ENCODE measurements at places on chromosomes 13 and 19. TPM values are rescaled to one million over a fixed set of nuclear protein-coding genes. Genes with fewer than 3 reads are reported as not detected.

Gene ZNF561
- total RNA-seq: 53.2 TPM

Gene TMEM147
- total RNA-seq: 98.8 TPM

Gene ZC3H4
- 19.4 TPM for total RNA-seq

Gene SLC7A10
- 0.21 TPM for total RNA-seq

Gene SLC8A2
- total RNA-seq: 0.15 TPM

Gene NLRP11
- not detected for total RNA-seq

Gene ZNF30
- 3.3 TPM for total RNA-seq

Gene AZU1
- total RNA-seq: 2.1 TPM

Gene S1PR4
- total RNA-seq: 18.8 TPM

- H3K27me3 ChIP-seq: no peaks in the 10 kb centered on the region
- no peak overlapping the region for H3K27ac ChIP-seq
- H3K4me3 ChIP-seq: no peak overlapping the region
- H3K36me3 ChIP-seq: no peaks in the 10 kb centered on the region
- DNase-seq: no peak
- H3K4me1 ChIP-seq: no peaks in the 10 kb centered on the region
Measured at GRCh38 chr13:78476910-78477309, 126.4 kb downstream of the POU4F1 start.

GRCh38 chr13:33633701-33634545 lies 184.0 kb upstream of the RFC3 start:
- no peak overlapping the region for H3K27ac ChIP-seq
- no peaks in the 10 kb centered on the region for H3K27me3 ChIP-seq
- H3K36me3 ChIP-seq: no peaks in the 10 kb centered on the region
- H3K4me3 ChIP-seq: no peak overlapping the region

GRCh38 chr19:30653646-30654386 lies 281.6 kb downstream of the ZNF536 start:
- no peak for DNase-seq
- H3K4me1 ChIP-seq: peaks cover 4% of the 10 kb centered on the region
- H3K27ac ChIP-seq: no peak overlapping the region

DNA sequence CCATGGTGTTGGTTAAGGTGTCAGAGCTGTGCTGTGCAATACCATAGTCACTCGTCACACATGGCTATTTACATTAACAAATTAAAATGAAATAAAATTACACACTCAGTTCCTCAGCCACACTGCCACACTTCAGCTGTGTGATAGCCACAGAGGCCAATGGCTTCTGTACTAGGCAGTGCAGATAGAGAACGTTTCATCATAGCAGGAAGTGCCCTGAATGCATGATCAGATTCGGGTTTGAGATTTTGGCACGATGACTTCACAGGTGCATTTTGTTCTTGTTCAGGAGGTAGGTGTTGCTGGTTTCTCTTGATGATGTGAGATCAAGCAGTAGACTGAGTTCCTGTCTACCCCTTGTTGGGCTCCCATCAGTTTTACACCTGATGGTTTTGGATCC lies 6.5 kb downstream of the ARMC6 start:
- DNase-seq: no peak
- no peak overlapping the region for H3K4me3 ChIP-seq
- no peaks in the 10 kb centered on the region for H3K27me3 ChIP-seq
- peaks cover 14% of the 10 kb centered on the region for H3K36me3 ChIP-seq
- H3K27ac ChIP-seq: no peak overlapping the region

GRCh38 chr19:583198-583967 lies 6.3 kb upstream of the HCN2 start:
- no peak overlapping the region for H3K27ac ChIP-seq
- no peaks in the 10 kb centered on the region for H3K4me1 ChIP-seq
- DNase-seq: no peak
- H3K36me3 ChIP-seq: peaks cover 45% of the 10 kb centered on the region

GRCh38 chr19:38172001-38172400 lies 52.0 kb downstream of the DPF1 start:
- DNase-seq: no peak
- peaks cover 2% of the 10 kb centered on the region for H3K36me3 ChIP-seq
- H3K4me1 ChIP-seq: no peaks in the 10 kb centered on the region
- no peaks in the 10 kb centered on the region for H3K27me3 ChIP-seq
- no peak overlapping the region for H3K4me3 ChIP-seq

GRCh38 chr19:1942078-1942933 lies 1.3 kb downstream of the CSNK1G2 start:
- peak; percentile 81 for DNase-seq
- H3K27ac ChIP-seq: peak overlapping the region; percentile 96
- peaks cover 14% of the 10 kb centered on the region for H3K4me1 ChIP-seq
- H3K36me3 ChIP-seq: no peaks in the 10 kb centered on the region

GRCh38 chr13:113178896-113179167 lies 20.4 kb downstream of the PROZ start:
- no peaks in the 10 kb centered on the region for H3K27me3 ChIP-seq
- H3K27ac ChIP-seq: peak overlapping the region; percentile 59
- no peak overlapping the region for H3K4me3 ChIP-seq
- DNase-seq: no peak

- H3K36me3 ChIP-seq: no peaks in the 10 kb centered on the region
- no peaks in the 10 kb centered on the region for H3K4me1 ChIP-seq
- H3K27me3 ChIP-seq: peaks cover 6% of the 10 kb centered on the region
- no peak overlapping the region for H3K4me3 ChIP-seq
- DNase-seq: no peak
Measured at GRCh38 chr19:919199-920050, 2.3 kb downstream of the KISS1R start.

- no peak for DNase-seq
- no peaks in the 10 kb centered on the region for H3K4me1 ChIP-seq
- no peak overlapping the region for H3K27ac ChIP-seq
- H3K36me3 ChIP-seq: no peaks in the 10 kb centered on the region
- H3K4me3 ChIP-seq: no peak overlapping the region
Measured at GRCh38 chr13:100454876-100455275, 133.7 kb downstream of the GGACT start.

DNA sequence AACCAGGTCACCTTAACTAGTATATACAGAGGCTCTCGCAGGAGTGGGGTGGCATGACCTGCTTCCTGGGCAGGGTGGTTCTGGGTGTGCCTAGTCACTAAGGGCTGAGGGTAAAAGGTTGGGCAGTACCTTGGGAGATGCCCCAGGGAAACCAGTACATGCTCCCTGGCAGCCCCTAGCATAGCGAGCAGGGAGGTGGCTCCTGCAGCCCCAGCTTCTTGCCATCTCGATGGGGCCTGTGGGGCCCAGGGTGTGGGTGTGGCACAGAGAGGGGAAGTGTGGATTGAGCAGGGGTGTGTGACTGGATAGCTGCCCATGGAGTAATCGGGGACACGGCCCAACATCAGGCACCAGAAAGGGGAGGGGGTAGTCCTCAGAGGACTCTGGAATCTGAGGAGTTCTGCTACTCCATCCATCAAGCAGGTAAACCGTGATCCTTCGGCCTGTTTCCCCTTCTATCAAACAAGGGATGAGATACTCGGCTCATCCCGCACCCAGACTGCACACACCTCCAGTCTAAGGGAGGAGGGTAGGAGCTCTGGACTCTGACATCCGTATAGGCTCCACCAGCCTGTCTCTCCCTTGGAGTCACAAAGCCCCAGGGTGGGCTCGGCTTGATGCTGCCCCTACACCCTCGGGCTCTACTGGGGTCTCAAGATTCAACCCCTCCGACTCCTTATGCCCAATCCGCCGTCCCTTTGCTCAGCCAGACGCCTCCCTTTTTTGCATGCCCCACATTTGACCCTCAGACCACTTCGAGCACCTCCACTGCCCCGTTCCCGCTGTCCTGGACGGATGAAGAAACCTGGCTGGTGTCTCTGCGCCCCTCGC lies 1.1 kb downstream of the ZBTB45 start:
- peak overlapping the region; percentile 94 for H3K27ac ChIP-seq
- peaks cover 10% of the 10 kb centered on the region for H3K4me1 ChIP-seq
- peaks cover 16% of the 10 kb centered on the region for H3K36me3 ChIP-seq
- H3K27me3 ChIP-seq: no peaks in the 10 kb centered on the region
- DNase-seq: no peak

DNA sequence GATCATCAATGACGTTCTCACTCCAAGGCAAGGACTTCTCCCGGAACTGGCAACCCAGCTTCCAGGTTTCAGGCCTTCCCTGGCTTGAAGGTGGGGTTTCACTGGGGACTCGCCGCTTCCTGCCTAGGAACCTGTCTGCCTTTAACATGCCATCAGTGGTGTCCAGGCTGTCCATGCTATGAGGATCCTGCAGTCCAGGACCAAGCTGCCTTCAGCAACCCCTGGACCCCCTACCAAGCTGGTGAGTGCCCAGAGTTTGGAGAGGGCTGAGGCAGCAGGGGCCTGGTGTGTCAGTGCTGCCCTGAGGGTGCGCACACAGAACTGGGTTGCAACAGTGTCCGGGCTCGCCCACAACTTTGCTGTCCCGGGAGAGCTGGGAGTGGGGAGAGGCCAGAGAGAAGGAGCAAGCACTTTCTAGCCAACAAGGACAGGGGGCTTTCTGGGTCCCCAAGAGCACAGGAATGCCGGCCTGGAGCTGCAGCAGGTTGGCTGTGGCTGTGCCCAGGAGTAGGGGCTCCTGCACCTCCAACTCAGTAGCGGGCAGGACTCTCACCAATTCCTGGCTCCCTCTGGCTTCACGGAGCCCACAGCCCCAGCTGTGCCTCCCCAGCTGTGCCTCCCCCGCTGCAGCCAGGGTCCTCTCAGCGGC lies 1563.2 kb upstream of the MIR17HG start:
- H3K27ac ChIP-seq: no peak overlapping the region
- H3K36me3 ChIP-seq: no peaks in the 10 kb centered on the region
- DNase-seq: no peak
- no peaks in the 10 kb centered on the region for H3K27me3 ChIP-seq

DNA sequence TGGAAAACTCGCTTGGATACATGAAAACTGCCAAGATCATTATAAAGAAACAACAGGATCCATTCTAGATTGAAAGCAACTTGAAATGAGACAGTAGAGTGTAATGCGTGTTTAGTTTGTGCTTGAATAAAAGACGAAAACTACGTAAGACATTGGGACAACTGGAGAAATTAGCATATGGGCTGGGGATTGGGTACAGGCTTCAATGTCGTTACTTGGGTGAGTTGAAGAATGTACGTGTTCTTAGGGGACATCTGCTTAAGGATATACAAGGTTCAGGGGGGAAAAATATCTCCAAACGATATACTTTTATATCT lies 471 bp upstream of the ERVK3-1 start:
- DNase-seq: no peak
- peaks cover 23% of the 10 kb centered on the region for H3K36me3 ChIP-seq
- H3K27ac ChIP-seq: peak overlapping the region; percentile 48
- H3K27me3 ChIP-seq: no peaks in the 10 kb centered on the region
- H3K4me3 ChIP-seq: no peak overlapping the region
- H3K4me1 ChIP-seq: peaks cover 5% of the 10 kb centered on the region

DNA sequence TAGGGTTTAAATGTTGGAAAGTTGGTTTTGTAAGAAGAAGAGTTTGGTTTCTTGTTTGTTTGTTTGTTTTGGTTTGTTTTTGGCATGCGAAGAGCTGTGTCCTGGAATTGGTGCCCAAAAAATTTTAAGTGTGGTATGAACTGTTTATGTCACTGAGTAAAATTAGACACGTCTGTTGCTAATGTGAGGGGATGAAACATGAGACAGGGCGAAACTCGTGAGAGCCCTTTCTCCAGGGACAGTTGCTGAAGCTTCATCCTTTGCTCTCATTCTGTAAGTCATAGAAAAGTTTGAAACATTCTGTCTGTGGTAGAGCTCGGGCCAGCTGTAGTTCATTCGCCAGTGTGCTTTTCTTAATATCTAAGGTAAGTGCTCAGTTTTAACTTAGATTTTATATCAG lies at the start of gene SGCG:
TSS of gene SGCG (plus strand) at position 269 of the 400 bp plus-strand sequence. CDS start 22,716 bp downstream, outside the sequence.
- no peak within 1 kb of the TSS for H3K4me3 ChIP-seq
- H3K36me3 ChIP-seq: no peaks in the 10 kb centered on the region
- peak within 1 kb of the TSS; percentile 66 for H3K27ac ChIP-seq
- H3K4me1 ChIP-seq: no peaks in the 10 kb centered on the region
- peak; percentile 35 for DNase-seq

DNA sequence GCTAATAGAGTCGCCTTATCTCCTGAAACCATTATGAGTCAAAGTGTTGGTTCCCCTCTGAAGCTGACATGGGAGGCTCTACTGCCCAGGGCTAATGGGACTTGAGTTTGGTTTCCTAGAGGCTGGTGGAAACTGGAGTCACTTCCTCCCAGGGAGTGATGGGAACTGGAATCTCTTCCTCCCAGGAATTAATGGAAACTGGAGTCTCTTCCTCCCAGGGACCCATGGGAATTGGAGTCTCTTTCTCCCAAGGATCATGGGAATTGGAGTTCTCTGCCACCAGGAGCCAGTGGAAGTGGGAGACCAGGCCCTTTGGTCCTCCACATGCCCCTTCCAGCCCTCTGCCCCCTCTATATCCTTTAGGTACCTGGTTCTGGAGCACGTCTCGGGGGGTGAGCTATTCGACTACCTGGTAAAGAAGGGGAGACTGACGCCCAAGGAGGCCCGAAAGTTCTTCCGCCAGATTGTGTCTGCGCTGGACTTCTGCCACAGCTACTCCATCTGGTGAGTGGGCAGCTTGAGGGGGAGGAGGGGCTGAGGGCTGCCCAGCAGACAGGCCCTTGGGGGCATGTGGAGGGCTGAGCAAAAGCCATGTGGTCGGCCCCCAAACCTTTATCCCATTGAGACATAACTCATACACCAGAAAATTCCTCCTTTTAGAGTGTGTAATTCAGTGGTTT lies 5.5 kb downstream of the BRSK1 start:
- H3K4me1 ChIP-seq: peaks cover 4% of the 10 kb centered on the region
- no peak overlapping the region for H3K27ac ChIP-seq
- H3K36me3 ChIP-seq: no peaks in the 10 kb centered on the region
- no peak overlapping the region for H3K4me3 ChIP-seq

- H3K4me3 ChIP-seq: no peak overlapping the region
- H3K27ac ChIP-seq: no peak overlapping the region
- H3K36me3 ChIP-seq: peaks cover 3% of the 10 kb centered on the region
- no peak for DNase-seq
Measured at GRCh38 chr19:5253406-5254110, 87.1 kb downstream of the PTPRS start.

- H3K27me3 ChIP-seq: no peaks in the 10 kb centered on the region
- H3K27ac ChIP-seq: peak overlapping the region; percentile 100
- DNase-seq: peak; percentile 82
- H3K36me3 ChIP-seq: peaks cover 4% of the 10 kb centered on the region
- peaks cover 14% of the 10 kb centered on the region for H3K4me1 ChIP-seq
- H3K4me3 ChIP-seq: peak overlapping the region; percentile 98
Measured at GRCh38 chr13:48304143-48304876, 759 bp downstream of the RB1 start.

GRCh38 chr13:76886005-76886291 lies 257 bp downstream of the KCTD12 start:
- H3K27ac ChIP-seq: peak overlapping the region; percentile 97
- no peak for DNase-seq
- H3K4me3 ChIP-seq: peak overlapping the region; percentile 94

- H3K4me3 ChIP-seq: no peak overlapping the region
- no peaks in the 10 kb centered on the region for H3K27me3 ChIP-seq
- no peak for DNase-seq
Measured at GRCh38 chr13:50979187-50979586, 69.6 kb downstream of the RNASEH2B start.

GRCh38 chr13:58467176-58467575 lies 835.6 kb downstream of the PCDH17 start:
- no peak overlapping the region for H3K4me3 ChIP-seq
- no peaks in the 10 kb centered on the region for H3K36me3 ChIP-seq
- no peak overlapping the region for H3K27ac ChIP-seq
- H3K4me1 ChIP-seq: no peaks in the 10 kb centered on the region

GRCh38 chr19:18257503-18258470 lies 16.5 kb downstream of the IQCN start:
- H3K36me3 ChIP-seq: no peaks in the 10 kb centered on the region
- H3K27me3 ChIP-seq: no peaks in the 10 kb centered on the region

- H3K4me3 ChIP-seq: no peak overlapping the region
- H3K4me1 ChIP-seq: peaks cover 5% of the 10 kb centered on the region
- no peaks in the 10 kb centered on the region for H3K36me3 ChIP-seq
- no peak overlapping the region for H3K27ac ChIP-seq
- H3K27me3 ChIP-seq: no peaks in the 10 kb centered on the region
Measured at GRCh38 chr13:95235199-95235756, 66.0 kb downstream of the ABCC4 start.

Data from lung (tissue), 17 donors.